ENCODE measurements at places on chromosomes 12 and 14. TPM values are rescaled to one million over a fixed set of nuclear protein-coding genes. Genes with fewer than 3 reads are reported as not detected.

GRCh38 chr14:24095271-24096068 is 1.4 kb downstream of the PCK2 start:
- DNase-seq = peak; percentile 31

DNA sequence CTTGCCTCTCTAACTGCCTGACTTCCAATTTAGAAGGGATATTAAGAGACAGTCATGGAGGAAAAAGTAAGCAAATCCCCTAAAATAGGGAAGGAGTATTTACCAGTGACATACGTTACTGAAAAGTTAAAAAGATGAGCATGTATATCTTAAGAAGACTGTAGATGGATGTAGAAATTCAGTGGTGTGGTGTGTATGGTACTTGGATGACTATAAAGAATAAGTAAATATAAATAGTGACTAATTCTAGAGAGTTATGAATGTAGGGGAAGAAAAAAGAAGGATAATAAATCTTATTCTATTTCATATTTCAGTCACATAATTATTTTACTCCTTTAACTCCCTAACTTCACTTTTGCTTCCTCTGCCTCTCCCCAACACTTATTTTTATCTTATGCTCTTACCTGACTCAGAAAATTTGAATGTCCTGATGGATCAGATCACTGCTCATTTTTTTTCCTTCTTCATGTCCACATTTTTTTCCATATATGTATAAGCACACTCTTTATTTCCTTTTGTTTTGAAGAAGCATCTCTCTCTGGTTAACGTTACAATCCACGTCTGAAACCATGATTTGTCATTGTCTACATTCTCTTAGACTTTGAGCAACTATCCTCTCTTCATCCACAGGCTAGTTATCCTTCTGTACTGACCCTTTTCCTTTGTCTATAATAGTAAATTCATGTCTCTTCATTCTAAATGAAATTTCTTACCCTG is 422.7 kb upstream of the SYT1 start:
- no peak for DNase-seq

The FAM90A1 gene
- total RNA-seq = not detected

The CISTR gene
- total RNA-seq = not detected

The BEST3 gene
- total RNA-seq = not detected

DNA sequence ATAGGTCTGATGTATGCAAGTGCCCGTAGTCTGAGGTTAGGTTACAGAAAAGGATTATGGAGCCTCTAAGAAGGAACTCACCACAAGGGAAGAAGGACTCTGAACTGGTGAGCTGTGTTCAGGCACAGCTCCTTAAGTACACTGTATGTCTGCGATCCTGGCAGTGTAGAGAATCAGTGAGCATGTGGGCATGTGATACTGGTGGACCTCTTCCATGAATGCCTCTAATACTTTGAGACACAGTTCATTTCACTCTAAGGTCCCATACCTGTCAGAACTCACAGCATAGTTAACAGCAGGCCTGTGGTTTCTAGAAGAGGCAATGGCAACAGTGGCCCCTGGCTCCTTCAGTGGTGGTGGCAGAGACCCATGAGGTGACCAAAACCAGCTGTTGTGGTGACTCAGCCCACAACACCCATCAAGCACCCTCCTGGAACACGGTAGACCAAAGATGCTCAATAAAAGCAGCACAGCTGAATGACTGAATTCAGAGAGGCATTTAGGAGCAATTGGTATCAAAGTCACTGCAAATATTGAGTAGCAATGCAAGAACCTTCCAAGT is 6.9 kb upstream of the OR6J1 start:
- no peak for DNase-seq

DNA sequence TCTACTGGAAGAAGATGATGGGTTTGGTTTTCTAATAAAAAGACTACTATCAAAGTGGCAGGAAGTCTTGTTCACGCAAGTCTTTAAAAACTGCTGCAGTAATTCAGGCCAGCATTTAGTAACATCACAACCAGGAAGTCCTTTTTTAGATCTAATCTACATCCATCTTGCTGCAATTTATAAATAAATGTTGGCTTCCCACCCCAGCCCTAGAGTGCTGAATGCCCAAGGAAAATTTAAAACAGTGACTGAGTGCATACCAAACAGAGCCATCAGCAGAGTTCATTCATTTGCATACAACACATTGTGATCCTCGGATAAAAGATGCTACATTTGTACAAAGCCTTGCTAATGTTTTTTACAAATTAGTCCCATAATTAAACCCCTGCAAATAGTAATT is 72.1 kb downstream of the PHLDA1 start:
- DNase-seq = peak; percentile 60

GRCh38 chr14:84579292-84579691 is 950.7 kb upstream of the FLRT2 start:
- peak; percentile 18 for DNase-seq

The TMEM121 gene
- total RNA-seq = 0.65 TPM

DNA sequence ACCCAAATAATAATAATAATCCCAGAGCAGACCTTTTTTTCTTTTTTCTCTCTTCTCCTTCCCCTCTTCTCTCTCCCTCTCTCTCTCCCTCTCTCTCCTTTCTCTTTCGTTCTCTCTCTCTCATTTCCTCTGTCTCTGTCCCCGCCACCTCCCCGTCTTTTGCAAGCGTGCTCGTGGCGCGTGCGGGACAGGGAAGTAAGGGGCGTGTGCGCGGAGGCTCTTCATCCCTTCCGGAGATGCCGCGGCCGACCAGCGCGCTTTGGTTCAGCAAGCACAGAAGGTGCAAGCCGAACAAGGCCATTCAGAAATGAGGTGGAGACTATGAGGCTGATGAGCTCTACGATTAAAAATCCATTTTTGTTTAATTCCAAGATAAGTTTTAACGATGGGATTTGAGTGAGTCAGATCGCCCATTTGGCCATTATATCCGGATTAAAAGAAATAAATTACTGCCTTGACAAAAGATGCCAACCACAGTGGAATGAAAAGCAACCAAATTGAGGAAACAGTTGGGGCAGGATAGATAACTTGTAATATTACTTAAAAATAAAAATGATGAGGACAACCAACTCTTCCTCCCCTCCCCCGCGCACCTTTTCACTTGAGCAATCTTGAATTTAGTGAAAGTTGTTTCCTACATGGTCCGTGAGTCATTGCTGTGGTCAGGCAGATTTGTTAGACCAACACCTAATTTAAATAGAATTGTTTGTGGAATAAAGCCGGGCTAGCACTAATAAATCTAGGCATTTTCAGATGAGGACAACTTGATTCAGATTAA is 1.2 kb upstream of the AMIGO2 start:
- peak; percentile 76 for DNase-seq

DNA sequence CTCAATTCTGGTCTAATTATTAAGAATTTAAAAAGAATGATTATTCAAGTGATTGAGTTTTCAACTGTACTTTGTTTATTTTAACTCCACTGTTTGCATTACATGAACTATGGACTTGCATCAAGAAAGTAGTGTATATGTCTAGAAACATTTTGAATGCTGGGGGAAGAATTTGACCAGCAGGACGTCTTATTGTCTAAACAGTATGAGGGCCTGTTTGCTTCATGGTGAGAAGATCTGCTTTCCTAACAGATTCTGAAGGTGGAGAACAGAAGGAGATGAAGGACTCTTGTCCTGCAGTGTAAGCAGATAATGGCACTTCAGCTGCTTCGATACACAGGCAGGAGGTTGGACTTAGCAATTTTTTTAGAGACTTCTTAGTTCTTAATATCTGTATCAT is 176.0 kb downstream of the DACT1 start:
- no peak for DNase-seq

DNA sequence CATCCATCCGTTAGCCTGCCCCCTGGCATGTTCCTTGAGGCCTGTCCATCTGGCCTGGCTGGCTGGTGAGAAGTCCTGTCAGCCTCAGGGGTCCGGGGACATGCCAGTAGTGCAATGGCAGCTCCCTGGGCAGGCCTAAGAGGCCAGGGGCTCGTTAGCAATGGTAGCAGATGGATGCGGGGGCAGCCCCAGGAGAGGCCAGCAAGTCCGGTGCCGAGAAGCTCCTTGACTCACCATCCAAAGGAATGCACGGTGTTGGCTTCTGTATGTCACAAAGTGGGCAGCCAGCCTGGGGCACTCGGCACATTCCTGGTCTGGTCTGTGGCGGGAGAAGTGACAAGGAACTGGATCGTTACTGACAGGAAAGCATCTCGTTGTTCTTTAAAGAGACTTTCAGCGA is 319.9 kb downstream of the CACNA1C start:
- DNase-seq = no peak

The SLC25A21 gene
- not detected for total RNA-seq

- no peak for DNase-seq
Observed at GRCh38 chr12:47095446-47096236, 15.9 kb upstream of the AMIGO2 start.

- no peak for DNase-seq
Observed at GRCh38 chr12:57717846-57718640, 20.5 kb downstream of the AGAP2 start.

DNA sequence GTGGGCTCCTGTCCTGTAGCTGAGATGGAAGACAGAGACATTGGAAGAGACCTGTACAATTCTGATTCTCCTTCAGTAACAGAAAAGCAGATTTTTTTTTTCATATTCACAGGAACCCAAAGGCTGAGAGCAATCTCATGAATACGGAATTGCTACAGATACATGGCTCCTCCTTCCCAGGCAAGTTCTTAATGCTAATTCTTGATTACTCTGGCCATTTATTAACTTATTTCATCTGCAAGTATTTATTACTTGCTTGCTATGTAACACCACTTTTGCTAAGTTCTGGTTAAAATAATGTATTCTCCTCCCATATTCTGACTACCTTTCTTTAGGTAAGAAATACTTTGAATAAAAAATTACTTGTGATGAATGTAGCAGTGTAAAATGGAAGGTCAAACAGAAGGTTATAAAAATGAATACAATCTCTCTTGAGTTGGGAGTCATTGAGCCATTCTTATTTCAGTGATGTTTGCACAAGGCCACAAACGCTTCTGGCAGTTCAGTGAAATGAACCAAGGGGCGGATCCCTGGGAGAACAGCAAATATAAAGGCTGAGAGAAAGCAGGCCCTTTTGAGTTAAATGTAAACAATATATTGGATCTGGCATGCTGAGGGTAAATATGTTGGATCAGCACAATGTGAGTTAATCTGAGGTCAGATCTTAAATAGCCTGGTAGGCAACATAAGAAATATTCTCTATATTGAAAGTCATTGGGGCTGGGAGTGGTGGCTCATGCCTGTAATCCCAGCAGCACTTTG is 37.6 kb downstream of the MUCL1 start:
- peak; percentile 79 for DNase-seq

DNA sequence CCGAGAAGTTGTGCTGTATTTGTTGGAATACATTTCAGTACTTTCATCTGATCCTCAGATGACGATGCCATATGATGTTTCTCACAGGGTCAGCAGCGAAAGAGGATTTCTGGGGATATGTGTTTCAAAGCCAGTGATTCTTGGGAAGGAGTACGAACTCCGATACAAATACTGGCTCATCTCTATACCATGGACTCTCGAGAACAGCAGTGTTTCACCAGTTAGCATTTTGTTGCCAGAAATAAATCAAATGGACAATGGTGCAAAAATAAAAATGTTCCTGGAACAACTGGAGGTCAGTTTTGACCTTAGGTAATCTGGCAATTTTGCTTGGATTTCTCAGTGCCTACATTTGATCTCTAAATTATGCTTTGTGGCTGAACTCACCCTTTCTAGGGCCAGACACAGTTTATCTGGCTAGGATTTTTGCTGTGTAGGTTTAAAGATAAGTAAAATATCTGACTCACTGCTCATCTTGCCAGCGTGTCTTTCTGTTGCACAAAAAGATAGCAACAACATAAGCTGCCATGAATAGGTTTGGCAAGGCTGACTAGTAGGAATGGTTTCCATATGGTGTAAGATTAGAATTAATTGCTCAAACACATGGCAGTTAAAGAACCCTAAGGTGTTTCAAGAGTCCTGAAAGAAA is 11.0 kb upstream of the MGP start:
- DNase-seq = no peak

GRCh38 chr14:58430156-58430555 is 2.6 kb downstream of the KIAA0586 start:
- no peak for DNase-seq

- DNase-seq = no peak
Observed at GRCh38 chr12:59904874-59905521, 309.2 kb downstream of the SLC16A7 start.

DNA sequence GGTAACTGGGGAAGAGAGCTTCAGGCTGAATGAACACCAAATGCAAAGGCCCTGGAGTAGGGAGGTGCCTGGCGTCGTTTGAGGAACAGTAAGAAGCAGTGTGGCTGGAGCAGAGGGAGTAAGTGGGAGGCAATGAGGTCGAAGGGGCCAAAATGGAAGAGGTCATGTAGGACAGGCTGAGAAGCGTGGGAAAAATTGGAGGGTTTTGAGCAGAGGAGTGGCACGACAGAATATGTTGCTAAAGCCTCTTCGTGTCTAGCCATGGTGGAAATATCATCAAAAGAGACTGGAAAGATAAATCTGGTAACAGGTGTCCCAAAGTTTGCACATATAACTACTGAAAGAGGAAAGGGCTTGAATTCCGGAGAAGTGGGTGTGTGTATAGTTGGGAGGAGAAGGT is 1.9 kb downstream of the TRIM9 start:
- DNase-seq = no peak

- DNase-seq = peak; percentile 61
Observed at GRCh38 chr14:77208291-77208978, 26.8 kb downstream of the TMEM63C start.

GRCh38 chr12:118846416-118846815 is 134.9 kb upstream of the SRRM4 start:
- DNase-seq = no peak
